ENCODE measurements at places on chromosomes 11 and 22.

DNA sequence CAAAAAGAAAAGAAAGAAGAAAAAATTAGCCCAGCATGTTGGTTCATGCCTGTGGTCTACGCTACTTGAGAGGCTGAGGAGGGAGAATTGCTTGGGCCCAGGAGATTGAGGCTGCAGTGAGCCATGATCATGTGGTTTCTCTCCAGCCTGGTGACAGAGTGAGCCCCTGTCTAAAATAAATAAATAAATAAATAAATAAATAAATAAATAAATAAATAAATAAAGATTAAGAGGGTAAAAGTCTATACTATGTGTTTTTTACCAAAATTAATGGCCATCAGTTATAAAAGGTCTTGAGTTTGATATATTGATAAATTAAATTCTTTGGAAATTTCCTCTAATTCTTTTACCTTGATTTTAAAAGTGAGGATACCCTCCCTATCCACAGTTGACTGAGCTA, 25.2 kb upstream of the DEPDC7 start:
- no peak for DNase-seq

DNA sequence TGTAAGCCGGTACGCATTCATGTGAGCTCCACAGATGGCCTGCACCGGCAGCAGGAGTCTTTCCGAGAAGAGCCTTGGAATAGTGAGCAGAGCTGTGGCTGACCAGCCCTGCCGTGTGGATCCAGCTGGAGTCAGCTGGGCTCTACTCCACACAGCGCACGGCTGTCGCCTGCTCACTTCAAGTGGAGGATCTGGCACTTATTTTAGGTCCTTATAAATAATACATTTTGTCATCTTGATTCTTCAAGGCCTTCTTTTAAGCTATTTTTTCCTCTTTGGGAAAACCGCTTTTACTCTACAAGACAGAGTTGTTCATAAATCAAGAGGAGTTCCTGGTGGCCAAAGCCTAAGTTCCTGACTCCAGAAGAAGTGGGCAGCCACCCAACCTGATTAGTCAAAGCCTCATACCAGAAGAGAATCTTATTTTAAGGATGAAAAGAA, 93.8 kb downstream of the KCNC1 start:
- no peak for DNase-seq

- no peak for DNase-seq
Measured at GRCh38 chr22:37860796-37861421, 11.7 kb downstream of the EIF3L start.

DNA sequence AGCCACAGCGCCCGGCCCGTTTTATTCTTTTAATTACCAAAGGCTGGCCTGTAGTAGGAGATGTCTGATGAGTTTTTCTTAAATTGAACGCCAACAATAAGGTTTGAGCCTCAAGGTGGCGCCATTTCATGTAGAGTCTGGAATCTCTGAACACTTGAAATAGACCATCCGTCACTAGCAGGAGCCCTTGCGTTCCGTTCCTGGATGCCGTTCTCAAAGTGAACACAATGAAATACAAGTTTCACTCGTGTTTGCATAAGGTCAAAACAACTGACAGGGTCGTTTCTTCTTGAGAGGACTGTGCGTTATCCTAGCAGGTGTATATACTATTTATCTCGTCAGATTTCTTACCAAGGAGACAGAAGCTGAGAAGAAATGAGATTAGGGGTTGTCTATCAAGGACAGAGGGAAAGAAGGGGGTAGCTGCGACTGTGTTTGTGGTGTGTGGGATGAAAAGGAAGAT, 18.7 kb upstream of the SCGB1D1 start:
- DNase-seq = peak; percentile 77

GRCh38 chr11:44940835-44941234, 9.8 kb downstream of the TP53I11 start:
- DNase-seq = no peak

DNA sequence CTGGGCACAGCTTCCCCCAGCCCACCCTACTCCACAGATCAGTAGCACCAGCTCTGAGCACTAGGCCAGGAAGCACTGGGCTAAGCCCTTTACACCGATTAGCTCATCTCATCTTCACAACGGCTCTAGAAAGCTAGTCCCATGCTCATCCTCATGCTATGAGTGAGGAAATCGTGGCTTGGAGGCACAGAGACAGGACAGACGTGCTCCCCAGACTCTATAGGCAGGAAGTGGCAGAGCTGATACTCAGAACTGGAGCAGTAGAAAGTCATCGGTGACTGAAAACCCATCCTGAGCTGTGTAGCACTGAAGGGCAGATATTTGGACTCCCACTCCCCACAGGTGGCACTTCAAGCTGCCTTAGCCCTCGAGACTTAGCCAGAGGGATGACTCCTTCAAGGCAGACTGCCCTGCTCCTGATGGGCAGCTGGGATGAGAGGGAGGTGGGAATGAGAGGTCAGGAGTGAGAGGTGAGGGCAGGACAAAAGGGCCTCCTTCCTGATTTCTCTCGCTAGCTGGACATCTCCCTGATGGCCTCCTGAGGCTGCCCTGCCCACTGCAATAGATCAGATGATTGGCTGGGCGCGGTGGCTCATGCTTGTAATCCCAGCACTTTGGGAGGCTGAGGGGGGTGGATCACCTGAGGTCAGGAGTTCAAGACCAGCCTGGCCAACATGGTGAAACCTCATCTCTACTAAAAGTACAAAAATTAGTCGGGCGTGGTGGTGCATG, 9.7 kb downstream of the CD5 start:
- DNase-seq = no peak

- no peak for DNase-seq
Measured at GRCh38 chr11:48081151-48082010, 101.0 kb downstream of the PTPRJ start.

DNA sequence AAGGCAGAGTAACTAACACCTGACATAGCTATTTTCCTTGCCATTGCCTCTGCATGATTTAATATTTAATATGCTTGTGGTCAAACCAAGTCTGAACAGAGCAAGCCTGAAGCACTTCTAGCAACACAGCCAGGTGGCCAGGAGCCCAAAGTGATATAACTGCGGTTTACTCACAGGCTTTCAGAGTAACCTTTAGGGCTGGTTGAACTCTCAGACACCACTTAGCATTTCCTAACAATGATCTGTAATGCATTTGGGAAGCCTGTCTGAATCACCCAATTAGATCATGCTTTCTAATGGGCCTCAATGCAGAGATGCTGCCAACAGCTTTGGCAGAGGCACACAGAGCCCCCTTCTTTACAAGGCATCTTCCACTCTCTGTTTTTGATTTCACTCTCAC, 96.1 kb downstream of the FDX1 start:
- DNase-seq = no peak

GRCh38 chr11:117178210-117179034, at the start of gene SIDT2:
SIDT2 (plus strand) TSS chr11:117178743; CDS start chr11:117179264, 521 bp downstream.
- peak; percentile 87 for DNase-seq

DNA sequence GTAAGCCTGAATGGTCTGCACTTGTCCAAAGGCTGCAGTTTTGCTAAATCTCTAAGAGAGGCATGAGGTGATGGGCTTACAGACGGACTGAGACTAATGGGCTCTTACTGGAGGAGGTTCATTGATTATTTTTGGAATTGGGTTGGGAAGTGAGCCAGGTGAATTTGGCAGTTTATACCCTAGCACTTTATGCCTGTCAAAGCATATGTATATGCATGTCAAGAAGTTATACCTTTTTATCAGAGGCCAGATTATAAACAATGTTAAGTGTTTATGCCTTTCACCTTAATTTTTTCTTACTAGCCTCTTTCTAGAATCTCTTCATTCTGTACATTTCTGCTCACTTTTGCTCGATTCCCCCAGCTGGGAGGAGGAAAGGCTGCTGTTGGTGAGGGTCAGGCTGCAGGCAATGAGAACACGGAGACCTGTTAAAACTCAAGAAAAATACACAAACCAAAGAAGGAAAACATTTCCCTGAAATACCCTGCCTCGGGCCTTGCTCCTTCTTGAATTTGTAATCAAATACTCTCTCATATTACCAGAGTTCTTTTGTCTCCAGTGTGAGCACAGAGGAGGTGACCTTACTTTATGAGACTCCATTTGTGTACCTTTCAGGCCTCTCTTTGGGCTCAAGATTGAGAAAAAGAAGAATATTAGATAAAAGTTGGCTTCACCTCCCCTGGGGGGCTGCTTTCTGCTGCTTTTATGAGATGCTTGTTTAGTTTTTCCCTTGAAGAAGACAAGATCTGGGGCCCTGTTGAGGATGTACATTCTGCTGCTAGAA, 19.6 kb downstream of the NAT10 start:
- no peak for DNase-seq

GRCh38 chr22:40525250-40525884, 111.2 kb downstream of the MRTFA start:
- DNase-seq = no peak

- DNase-seq = no peak
Measured at GRCh38 chr11:117874910-117875381, 1.5 kb downstream of the FXYD6 start.

GRCh38 chr11:83275888-83276641, 10.1 kb downstream of the CCDC90B start:
- no peak for DNase-seq

- no peak for DNase-seq
Measured at GRCh38 chr11:14773755-14774154, 118.3 kb downstream of the CYP2R1 start.

DNA sequence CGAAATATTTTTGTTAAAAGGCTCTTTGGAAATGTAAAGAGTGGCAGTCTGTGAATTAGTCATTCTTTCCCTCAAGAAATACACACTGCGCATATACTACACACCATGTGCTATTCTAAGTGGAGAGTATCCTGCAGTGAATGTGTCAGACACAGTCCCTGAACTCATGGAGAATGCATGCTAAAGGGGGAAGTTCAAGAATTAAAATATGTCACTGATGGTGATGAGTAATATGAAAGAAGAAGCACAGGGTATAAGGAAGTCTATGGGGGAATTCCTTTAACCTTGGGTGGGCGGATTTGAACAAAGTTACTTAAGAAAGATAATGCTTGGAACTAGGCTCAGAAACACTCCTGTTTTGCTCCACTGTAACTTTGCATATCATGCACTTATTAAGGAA, 153.0 kb downstream of the LRRC4C start:
- no peak for DNase-seq

- DNase-seq = no peak
Measured at GRCh38 chr11:61059260-61059752, 43.0 kb upstream of the CD5 start.

GRCh38 chr22:43292630-43293018, 50.5 kb downstream of the SCUBE1 start:
- no peak for DNase-seq

DNA sequence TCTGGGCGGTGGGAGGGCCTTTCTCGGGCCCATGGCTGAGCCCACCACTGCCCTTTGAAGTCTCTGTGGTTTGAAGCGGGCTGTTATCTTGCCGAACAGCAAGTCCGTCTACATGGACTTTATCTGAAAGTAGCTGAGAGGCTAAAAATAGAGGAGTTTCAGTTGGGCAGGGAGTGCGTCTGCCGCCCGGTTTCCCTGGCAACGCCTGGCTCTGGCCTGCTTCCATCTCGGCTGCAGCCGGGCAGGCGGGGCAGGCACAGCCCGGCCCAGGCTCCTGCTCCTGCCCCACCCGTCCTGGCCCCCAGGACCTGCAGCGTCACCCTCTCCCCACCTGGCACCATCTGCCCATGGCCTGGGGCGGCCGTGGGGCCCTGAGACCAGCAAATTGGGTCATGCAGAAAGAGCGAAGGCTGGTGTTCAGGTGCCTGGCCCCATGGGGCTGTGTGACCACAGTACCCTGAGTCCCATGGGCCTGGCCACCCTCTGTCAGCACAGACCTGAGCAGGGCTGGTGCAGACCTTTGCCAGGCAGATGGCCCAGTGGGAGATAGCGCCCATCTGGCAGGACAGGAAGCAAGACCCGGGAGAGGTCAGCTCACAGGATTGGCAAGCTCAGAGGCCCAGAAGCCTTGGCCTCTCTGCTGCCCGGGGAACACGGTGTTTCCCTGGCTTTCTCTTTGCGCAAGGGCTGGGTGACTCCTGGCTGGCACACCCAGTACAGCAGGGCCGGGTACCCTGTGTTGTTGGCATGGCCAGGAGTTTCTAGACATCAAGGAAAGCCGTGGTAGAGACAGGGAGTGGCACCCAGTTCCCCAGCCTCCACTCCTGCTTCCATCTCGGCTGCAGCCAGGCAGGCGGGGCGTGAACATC, 79.1 kb upstream of the KCNQ1OT1 start:
- peak; percentile 30 for DNase-seq

DNA sequence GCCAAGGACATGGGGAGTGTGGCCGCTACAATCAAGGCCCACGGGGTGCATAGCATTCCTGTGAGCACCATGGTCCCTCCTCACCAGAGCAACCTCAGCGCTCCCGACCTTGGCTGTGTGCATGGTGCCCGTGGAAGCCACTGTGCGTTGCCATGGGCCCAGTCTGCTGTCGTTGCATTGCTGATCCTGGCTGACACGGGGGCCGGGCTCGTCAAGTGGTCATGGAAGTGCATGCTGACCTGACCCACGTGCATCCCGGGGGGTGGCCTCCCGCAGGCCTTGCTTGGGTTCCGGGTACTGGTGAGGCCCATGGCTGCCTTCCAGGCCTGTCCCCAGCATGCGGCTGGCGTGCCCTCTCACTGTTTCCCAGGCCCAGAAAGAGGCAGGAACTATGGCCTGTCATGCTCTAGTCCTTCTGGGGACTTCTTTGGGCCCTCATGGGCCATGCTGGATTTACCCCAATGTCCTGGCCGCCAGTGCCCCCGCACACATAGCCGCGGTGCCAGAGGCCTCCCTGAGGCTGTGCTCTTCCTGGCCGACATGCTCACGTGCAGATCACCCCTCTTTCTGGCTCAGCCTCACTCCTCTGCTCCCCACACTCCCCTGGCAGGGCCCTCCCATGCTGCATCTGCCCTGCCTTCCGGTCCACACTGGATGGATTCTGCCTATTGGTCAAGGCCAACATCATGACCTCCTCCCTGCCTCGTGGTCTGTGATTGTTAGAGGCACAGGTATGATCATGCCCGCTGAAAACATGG, 1258.0 kb downstream of the BRD1 start:
- DNase-seq = no peak

GRCh38 chr11:17389211-17389956, 925 bp upstream of the KCNJ11 start:
- DNase-seq = peak; percentile 88

- no peak for DNase-seq
Measured at GRCh38 chr11:117731722-117732290, 65.2 kb downstream of the DSCAML1 start.

DNA sequence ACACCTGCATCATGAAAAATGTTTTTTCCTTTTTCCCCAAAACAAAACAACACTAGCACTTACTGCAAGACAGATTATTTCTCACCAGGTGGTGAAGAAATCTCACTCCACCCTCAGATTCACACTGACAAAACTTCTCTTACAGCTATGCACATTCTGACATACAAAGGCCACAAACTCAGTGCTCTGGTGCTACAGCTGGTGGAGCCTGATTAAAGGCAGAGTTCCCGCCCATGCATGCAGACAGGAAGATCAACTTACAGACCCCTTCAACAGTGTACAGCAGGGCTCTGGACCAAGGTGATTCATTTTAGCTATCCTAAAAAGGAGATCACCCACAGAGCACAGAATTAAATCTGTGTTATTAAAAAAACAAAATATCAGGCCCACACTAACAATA, 112.6 kb downstream of the CADM1 start:
- no peak for DNase-seq

- DNase-seq = no peak
Measured at GRCh38 chr11:73509188-73509587, 88.7 kb downstream of the FAM168A start.

All from mesothelial cell of epicardium (in vitro differentiated cells).